ENCODE measurements at places on chromosomes 2 and 18.
A peak's percentile ranks its signal among the peaks of the same experiment; 100 is the strongest.

GRCh38 chr2:166609183-166609959 is 115.3 kb upstream of the SCN7A start:
- no peak for ATAC-seq

GRCh38 chr2:210199186-210199765 is 26.0 kb downstream of the ACADL start:
- ATAC-seq = no peak

GRCh38 chr18:42429196-42429595 is 474.2 kb downstream of the PIK3C3 start:
- no peak for ATAC-seq

GRCh38 chr2:133362061-133362476 is 206.2 kb downstream of the NCKAP5 start:
- no peak for ATAC-seq

DNA sequence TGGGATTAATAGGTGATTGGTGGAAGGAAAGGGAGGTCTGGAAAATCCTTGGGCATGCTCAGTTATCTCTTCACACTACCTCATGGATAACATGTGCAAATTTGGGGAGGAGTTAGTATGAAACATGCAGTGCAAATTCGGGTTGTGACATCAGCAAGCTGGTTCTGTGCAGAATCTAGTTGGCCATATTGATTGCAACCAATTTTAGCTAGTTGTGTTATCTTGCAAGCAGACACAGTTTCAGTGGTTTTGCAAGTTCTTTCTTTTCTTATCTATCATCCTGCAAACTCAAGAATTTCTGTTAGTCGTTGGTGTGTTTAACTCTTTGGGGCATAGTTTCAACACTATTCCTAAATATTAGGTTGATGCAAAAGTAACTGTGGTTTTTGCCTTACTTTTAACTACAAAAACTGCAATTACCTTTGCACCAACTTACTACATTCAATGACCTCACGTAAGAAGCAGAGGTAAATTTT is 135.4 kb downstream of the PTH2R start:
- no peak for ATAC-seq

DNA sequence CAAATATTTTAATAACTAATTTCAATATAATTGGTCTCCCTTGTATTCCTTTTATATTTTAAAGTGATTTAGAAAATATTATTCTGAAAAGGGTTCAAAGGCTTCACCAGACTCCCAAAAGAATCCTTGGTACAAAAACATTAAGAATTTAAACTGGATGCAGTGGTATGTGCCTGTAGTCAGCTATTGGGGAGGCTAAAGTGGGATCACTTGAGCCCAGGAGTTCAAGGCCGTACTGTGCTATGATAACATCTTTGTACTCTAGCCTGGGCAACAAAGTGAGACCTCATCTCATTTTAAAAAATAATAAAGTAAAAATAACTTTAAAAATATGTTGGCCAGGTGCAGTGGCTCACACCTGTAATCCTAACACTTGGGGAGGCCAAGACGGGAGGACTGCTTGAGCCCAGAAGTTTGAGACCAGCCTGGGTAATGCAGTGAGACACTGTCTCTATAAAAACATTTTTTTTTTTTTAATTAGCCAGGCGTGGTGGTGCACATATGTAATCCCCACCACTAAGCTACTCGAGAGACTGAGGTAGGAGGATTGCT is 14.7 kb downstream of the NCL start:
- ATAC-seq = no peak

DNA sequence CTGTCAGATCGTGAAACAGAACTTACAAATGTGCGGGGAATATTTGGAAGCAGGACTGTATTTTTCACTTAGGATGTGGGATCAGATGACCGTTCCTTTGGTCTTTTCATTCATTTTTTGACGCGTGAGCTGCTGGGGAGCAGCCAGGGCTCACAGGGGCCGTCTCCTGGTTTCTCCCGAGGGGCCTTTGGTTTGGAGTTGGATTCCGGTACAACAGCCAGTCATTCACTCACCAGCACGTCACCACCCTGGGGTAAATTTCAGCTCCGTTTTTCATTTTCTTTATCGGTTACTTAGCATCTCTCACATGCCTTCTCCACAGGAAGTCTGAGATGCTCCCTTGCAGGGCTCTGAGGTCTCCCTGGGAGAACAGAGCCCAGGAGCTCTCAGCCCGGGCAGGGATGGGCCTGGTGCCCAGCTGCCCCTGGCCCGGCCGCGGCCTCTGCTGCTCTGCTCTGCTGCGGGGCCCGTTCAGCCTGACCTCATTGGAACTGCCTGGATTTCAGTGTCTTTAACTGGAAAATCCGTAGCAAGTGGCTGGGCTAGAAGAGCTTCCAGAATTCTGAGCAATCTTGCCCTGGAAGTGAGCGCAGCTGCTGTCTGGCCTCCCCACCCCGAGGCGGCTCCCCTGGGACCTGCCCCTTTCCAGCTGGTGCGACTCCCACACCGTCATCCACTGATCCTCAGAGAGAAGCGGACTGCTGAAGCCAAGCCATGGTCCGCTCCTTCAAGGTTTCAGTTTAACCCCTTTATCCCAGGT is 335.6 kb downstream of the EIPR1 start:
- no peak for ATAC-seq

DNA sequence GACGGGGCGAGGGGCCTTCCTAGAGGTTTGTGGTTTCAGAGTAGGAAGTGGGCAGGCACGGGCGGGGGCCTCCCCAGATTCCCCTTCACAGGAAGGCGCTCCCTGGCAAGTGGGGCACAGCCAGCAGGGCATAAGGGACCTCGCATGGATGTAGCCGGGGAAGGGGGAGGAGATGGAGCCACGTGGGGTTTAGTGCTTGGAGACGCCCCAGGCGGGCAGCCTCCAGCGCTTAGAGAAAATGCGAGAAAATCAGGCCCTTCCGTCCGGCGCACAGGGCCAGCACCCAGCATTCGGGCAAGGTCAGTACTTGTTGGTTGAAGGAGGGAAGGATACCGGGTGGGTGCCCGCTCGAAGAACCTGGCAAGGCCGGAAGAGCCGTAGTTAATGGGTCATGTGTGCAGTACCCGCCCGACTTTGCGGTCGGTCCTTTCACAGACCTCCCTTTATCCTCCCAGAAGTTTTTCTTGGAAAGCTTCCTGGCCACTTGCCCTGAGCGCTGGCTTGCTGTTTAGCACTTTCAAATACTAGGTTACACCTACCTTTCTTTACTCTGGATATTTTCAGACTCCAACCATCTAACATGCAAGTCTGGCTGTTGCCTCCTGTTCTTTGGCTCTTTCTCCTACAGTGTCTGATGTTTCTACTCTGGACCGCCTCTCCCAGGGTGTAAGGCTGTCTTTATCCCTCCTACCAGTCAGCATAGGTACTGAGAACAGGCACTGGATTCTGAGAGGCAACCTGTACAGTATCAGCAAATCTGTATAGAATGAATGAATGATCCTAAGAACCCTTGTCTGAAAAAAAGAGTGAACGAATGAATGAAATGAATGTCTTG is 78.1 kb downstream of the CIB4 start:
- ATAC-seq = no peak

DNA sequence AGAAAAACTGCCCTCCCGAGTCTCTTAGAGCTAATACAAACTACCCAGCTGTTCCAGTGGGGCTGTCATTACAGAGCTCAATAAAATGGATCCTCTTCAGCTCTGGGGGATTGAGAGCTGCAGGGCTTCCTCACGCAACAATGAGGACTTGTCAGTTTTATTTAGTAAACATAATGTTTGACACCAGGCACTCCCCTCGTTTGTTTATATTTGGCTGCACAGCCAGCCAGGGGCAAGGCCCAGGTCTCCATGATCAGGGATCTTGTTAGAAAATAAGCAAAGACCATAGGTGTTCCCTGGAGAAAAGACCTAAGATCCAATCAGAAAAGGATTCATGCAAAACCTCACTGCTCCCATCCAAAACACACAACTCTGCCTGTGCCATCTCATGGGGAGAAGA is 158.2 kb downstream of the C1D start:
- no peak for ATAC-seq

DNA sequence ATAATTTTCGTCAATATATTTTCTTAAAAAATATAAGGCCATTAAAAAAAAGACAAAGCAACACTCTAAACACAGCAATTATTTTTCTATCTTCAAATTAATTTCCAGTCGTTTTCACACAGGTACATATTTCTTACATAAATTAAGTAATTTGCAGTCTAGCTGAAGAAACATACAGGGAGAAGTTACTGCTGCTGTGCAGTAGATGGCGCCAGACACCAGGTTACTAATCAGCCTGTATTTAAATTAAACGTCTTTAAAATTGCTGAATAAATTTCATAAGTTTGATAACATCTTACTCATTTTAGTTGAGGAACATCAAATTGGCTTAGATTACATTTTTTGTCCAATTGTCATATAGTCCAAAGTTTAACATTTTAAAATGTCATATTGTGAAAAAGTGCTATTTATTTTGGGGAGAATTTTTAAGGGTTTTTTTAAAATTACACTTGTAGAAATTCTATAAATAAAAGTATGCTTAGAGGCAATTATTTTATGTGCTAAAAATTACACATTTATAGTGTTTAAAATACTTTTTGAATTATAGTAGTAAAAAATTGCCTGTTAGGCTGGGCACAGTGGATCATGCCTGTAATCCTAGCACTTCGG is 88.4 kb downstream of the PMAIP1 start:
- ATAC-seq = no peak

DNA sequence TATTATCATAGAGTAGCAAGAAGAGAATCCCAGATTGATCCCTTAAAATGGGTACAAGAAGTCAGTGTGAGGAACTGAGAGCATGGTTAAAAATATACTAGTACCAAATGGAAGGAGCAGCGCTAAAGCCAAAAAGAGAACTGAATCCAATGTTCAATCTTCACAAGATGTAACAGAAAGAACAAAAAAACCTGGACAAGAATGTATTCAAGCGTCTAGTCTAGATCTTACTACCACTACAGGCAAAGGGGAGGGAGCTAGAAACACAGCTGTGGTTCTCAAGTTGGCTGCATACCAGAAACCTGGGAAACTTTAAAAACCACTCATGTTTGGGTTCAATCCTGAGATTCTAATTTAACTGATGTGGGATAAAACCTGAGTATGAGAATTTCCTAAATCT is 57.5 kb downstream of the PIAS2 start:
- ATAC-seq = no peak

DNA sequence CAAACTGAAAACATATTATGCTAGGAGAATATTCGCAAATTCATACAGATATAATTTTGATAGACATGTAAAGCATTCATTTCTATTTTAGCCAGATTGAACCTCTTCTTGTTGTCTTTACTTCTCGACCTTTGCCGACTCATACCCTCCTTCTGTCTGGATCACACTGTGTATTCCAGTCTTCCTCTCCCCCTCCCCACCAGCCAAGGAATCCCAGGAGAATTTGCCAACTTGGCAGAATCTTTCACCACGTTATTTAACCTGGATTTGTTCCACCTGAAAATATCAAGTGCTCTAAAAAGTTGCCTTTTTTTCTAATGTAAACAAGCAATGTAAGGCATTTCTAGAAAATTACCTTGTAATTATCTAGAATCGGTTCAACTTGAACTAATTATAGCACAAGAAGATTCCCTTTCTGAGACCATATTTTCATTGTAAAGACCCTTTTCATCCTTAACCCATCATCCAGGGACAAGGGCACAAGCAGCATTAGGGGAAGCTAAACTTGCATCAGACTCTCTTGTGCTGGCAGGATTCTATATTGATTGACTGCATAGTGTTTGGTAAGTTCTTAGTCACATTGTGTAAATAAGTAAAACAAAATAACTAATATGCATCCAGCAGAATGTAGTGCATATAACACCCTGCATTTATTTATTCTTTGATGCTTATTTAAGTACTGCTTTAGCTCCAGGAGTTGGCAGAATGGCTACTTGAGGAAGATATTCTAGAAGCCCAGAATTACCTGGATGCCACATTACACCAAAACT is 1328.7 kb upstream of the NXPH2 start:
- ATAC-seq = no peak

- ATAC-seq = no peak
Observed at GRCh38 chr2:85956646-85957039, 67.9 kb upstream of the ST3GAL5 start.

GRCh38 chr2:127674241-127675209 is 805 bp downstream of the LIMS2 start:
- ATAC-seq = peak; percentile 32

- ATAC-seq = no peak
Observed at GRCh38 chr2:235086481-235087184, 134.8 kb downstream of the SH3BP4 start.

- ATAC-seq = no peak
Observed at GRCh38 chr18:78191276-78191675, 788.3 kb upstream of the SALL3 start.

GRCh38 chr2:63270717-63271116 is 220.1 kb downstream of the OTX1 start:
- no peak for ATAC-seq

DNA sequence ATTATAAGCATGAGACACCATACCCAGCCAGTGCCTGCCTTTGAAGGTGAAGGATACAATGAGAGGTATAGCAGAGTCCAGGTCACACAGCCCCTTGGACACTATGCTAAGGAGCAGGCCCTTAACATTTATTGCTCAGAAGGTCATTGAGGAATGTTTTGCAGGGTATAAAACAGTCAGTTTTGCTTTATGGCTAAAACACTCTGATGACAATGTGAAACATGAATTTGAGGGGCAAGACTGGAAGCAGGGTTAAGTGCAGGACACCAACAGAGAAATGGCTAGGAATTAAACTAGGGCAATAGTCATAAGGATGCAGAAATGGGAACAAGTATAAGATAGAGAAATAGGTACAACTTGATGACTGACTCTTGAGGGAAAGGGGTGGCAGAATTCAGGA is 141.1 kb downstream of the METTL4 start:
- ATAC-seq = no peak

- no peak for ATAC-seq
Observed at GRCh38 chr2:238706163-238706562, 141.7 kb upstream of the TWIST2 start.

DNA sequence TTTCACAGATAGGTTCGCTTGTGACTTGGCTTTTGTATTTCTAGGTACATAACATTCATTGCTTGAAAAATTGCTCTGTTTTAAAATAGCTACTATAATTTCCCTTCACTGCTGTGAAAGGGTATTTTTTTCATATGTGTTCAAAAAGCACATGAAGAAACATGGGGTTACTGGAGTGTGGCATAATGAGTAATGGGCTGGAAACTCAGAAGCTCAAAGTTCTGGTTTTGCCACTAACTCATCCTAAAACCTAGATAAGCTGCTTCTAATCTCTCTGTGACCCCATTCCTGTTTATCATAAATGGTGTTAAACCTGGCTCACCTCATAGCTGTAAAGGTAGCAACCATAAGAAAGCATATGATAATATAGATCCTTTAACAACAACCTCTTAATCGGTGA is 319.3 kb downstream of the PTPRM start:
- peak; percentile 38 for ATAC-seq

DNA sequence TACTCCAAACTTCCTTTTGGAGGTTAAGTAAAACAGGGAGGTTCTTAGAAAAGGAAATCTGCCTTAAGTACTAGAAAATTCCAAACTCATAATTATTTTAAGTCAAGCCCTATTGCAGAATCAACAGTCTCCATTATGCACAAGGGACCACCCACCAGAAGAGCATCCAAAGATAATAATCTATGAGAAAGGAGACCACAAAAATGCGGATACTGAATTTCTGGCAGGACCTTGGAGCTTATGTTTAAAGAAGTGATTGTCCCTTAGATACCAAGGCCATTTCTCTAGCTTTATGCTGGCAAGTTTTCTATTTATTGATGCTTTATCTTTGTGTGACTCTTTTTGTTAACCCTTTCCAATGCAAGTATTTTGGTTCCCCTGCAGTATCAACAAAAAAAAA is 404.0 kb upstream of the MMADHC start:
- ATAC-seq = no peak

- no peak for ATAC-seq
Observed at GRCh38 chr2:6452702-6453481, 412.8 kb downstream of the CMPK2 start.

Data from activated T-helper 17 cell treated with anti-CD3 and anti-CD28 coated beads, Interleukin-2, amount 50 U/mL, for 72 hours (primary cell).